ENCODE measurements at places on chromosomes 11 and 22.

GRCh38 chr22:42560781-42561180 is 7.0 kb downstream of the SERHL2 start:
- no peak for DNase-seq

- DNase-seq = no peak
These were observed 135.3 kb upstream of the ZBED5 start for GRCh38 chr11:10993186-10993585.

DNA sequence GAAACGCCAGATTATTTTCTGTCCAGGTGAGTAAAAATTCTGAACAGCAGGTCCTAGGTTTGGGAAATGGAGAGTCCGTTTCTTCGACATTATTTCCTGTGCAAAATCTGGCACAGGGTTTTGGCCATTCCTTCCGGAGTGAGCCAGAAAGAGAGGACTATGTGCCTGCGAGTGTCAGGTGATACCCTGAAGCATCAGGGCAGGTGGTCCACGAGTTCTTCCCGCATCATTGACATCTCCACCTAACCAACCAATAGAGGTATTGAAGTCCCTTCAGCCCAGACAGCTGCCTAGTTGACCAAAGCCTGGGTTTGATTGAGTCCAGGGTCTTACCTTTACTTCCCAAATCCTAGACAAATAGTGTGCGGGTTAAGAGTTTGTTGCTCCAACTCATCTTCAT is 808 bp downstream of the SNAP29 start:
- DNase-seq = peak; percentile 11

- DNase-seq = peak; percentile 58
These were observed 2.7 kb downstream of the TMEM134 start for GRCh38 chr11:67466367-67466766.

GRCh38 chr22:19368876-19369275 is 62.7 kb downstream of the HIRA start:
- DNase-seq = no peak

DNA sequence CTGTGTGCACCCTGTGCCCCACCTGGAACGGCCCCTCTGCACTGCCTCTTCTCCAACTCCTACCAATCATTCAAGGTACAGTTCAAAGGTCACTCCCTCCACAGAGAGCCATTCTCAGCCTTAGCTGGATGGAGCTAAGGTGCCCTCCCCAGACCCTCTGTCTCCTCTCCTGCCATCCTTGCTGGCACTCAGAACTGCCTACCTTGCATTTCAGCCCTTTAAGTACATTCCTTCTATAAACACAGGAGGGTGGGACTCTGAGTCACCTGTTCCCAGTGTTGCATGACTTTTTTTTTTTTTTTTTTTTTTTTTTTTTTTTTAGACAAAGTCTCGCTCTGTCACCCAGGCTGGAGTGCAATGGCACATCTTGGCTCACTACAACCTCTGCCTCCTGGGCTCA is 8.6 kb downstream of the TTLL1 start:
- DNase-seq = no peak

- DNase-seq = no peak
These were observed 9.6 kb upstream of the CD248 start for GRCh38 chr11:66326261-66327111.

DNA sequence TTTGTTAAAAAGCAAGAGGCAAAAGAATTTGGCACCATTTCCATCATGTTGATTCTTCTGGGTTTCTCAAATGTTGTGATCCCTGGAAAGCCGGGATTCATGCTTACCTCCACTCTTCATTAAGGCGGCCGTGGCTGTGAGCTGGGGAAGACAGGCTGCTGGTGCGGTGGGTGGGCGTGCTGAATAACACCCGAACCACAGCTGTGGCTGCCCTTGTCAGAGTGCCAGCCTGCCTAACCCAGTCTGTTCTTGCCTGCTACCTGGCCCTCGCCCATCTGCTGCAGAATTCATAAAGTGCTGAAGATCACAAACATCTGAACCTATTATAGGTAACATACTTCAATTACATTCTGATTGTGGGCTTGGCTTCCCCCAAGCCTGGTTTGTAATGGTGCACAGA is 95.8 kb upstream of the RCN1 start:
- DNase-seq = no peak

GRCh38 chr11:65911682-65912568 is 6.9 kb downstream of the C11orf68 start:
- no peak for DNase-seq

DNA sequence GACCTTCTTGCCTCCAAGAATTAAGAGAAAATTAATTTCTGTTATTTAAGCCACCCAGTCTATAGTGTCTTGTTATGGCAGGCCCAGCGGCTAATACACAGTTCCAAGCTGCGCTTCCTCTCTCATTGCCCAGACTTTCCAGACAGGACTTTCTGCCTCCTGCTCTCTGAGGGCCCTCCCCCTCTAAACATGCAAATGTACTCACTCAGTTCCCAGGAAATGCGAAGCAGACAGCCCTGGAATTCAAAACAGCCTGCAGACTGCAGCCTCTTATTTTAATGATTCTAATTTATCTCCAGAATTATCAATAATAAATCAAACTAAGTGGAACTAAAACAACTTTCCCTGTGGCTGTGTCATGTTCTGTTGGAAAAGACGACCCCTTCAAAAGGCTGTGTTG is 115.5 kb upstream of the ISX start:
- no peak for DNase-seq

- DNase-seq = no peak
These were observed 4.4 kb downstream of the DERL3 start for GRCh38 chr22:23834406-23834792.

DNA sequence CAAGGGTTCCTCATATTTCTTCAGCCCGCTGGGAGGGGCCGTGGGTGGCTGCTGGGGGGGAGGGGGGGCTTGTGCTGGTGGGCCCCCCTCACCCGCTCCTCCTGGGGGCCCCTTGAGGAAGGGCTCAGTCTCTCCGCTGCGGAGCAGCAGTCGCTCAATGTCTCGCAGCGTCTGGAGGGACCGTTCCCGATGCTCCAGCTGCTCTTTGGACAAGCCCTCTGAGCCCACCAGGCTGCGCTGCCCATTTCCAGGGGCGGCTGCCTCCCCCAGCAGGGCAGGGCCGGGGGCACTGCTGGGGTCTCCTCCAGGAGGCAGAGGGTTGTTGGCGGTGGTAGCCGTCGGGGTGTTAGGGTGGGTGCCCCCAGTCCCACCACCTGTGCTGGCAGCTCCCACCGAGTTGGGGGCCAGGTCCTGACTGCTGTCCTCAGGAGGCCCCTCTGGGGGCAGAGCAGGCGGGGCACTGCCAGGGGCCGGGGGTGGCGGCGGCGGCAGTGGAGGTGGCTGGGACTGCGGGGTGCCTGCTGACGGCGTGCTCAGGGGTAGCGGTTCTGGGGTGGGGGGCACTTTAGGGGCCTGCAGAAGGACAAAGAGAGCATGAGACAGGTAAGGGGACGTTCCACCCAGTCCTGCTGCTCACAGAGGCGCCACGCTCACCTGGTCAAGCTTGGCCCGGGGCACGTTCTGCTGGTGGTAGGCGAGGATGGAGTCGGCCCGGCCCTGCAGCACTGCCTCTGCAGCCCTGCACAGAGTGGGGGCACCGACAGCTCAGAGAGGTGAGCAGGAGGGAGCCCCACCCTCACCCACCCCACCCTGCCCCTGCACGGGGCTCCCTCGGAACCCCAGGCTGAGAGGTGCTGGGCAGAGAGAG is 18.9 kb downstream of the CXCR5 start:
- peak; percentile 49 for DNase-seq

DNA sequence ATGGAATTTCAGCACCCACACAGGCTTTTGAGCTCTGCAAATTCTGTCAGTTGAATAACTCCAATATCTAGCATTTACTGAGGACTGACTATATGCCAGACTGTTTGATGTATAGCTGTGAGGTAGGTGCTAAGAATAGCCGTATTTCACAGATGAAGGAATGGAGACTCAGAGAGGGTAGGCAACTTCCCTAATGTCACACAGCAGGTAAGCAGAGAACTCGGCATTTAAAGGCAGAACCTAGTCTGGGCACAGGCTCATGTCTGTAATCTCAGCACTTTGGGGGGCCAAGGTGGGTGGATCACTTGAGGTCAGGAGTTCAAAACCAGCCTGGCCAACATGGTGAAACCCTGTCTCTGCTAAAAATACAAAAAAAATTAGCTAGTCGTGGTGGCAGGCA is 184.1 kb downstream of the BCR start:
- no peak for DNase-seq

GRCh38 chr11:58286249-58286648 is 18.2 kb upstream of the OR10W1 start:
- no peak for DNase-seq

- DNase-seq = no peak
These were observed 31.3 kb upstream of the DMC1 start for GRCh38 chr22:38601221-38601764.

- peak; percentile 79 for DNase-seq
These were observed 678 bp upstream of the INPPL1 start for GRCh38 chr11:72223615-72224563.

- DNase-seq = no peak
These were observed 30.5 kb downstream of the CHKA start for GRCh38 chr11:68090706-68091105.

DNA sequence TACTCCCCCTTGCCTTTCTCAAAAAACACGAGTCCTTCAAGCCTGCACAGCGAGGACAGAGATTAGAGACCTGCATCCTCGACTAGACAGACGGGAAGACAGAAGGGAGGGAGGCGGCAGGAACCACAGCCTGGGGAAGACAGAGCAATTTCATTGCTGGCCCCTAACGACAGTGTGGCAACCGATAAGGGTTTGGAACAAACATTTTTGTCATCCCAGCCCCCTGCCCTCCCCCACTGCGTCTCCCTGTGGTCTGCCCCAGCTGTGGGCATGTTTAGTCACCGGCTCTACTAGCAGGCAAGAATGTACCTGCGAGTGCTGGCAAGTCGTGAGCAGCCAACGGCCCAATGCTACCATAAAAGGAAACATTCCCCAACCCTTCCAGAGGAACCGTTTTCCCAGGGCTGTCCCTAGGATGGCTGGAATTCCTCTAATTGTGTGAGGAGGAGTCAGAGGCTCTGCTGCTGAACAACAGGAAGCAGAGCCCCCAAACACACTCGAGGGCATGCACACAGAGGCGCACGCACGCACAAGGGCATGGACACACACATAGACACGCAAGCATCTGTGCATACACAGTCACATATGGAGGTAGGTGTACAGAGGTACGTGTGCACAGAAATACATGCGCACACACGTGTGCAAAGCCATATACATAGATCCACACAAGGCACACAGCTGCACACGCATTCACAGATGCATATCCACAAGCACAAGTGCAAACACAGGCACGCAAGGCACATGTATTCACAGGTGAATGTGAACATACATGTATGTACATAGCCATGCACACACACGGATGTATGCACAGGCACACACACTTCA is 58.3 kb downstream of the MYH9 start:
- no peak for DNase-seq

GRCh38 chr22:25970374-25970911 is 198.8 kb upstream of the SEZ6L start:
- no peak for DNase-seq

GRCh38 chr22:37089434-37089833 is 20.1 kb downstream of the TMPRSS6 start:
- DNase-seq = no peak

DNA sequence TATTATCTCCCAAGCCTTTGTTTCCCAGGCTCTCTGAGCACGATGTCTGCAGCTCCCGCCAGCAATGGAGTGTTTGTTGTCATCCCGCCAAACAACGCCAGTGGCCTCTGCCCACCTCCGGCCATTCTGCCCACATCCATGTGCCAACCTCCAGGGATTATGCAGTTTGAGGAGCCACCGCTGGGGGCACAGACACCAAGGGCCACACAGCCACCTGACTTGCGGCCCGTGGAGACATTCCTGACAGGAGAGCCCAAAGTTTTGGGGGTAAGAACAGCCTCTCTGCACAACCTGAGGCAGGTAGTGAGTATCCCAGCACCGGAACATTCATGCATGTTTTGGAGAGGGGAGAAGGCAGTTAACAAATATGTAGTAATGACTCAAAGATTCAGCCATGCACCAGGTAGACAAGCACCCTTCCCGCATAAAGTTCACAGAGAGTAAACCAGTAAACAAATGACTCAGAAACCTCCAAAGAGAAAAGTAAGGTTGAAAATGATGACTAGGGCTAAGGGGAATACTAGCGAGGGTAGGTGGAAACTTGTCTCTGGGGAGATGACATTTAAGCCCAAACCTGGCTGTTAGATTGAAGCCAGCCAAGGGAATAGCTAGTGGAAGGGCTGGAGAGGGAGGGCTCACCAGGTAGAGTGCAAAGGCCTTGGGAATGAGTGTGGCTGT is 7.2 kb downstream of the MS4A15 start:
- DNase-seq = no peak

GRCh38 chr11:35210876-35211546 is 72.0 kb downstream of the CD44 start:
- DNase-seq = no peak

- no peak for DNase-seq
These were observed 7.2 kb upstream of the FLRT1 start for GRCh38 chr11:64028398-64029115.

Data from right lobe of liver (tissue), 6 donors.